ENCODE measurements at places on chromosomes 12 and 14.
A peak's percentile ranks its signal among the peaks of the same experiment; 100 is the strongest.

- DNase-seq: peak; percentile 69
These were observed 11.5 kb upstream of the KRT80 start for GRCh38 chr12:52203079-52203921.

DNA sequence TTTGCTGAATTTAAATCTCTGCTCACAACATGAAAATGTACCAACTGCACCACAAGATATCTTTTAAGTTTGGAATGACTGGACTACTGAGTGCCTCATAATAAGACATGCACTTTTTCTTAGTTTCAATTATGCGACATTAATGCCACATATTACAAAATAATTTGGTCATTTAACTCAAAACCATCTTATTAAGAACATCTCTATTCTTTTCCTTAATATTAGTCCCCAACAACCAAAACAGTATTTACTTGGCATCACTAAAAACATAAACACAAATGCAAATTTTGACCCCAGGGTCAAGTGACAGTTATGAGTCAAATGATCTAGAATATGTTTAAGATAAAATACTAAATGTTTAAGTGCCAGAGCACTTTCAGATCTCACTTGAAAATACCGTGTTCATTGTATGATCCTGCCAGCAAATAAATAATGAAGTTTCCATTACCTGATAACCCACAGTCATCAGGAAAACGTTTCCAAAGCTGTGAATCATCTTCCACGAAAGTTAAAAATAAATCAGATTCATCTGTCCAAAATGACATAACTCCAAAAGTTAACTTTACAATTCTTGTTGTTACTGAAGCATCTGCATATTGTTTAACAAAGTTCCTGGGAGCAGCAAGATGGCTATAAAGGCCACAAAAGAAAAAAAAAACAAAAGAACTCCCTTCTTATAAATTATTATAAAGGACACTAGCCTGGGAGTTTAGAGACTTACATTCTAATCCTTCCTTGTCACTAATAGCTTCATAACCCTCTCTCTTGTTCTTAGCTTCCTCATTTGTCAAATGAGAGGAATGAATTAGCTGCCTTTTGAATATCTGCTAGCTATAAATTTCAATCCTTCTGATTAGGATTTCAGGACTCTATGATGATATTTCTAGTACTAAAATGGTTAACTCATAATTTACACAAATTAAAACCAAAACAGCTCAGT, 30.5 kb upstream of the AP4S1 start:
- no peak for DNase-seq

DNA sequence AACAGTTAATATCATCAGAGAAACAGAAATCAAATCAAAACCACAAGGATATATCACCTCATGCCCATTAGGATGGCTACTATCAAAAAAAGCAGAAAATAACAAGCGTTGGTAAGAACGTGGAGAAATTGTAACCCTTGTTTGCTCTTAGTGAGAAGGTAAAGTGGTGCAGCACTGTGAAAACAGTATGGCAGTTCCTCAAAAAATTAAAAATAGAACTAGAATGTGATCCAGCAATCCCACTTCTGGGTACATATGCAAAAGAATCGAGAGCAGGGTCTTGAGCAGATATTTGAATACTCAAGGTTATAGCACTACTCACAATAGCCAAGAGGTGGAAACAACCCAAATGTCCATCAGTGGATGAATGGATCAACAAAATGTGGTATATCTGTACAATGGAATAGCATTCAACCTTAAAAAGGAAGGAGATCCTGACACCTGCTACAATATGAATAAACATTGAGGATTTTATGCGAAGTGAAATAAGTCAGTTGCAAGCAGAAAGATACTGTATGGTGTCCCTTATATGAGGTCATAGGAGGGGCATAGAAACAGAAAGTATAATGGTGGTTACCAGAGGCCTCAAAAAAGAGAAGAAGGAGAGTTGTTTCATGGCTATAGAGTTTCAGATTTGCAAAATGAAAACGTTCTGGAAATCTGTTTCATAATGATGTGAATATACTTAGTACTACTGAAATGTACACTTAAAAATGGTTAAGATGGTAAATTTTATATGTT, 131.0 kb upstream of the EEA1 start:
- no peak for DNase-seq

- no peak for DNase-seq
These were observed 593 bp downstream of the CFL2 start for GRCh38 chr14:34713681-34714319.

DNA sequence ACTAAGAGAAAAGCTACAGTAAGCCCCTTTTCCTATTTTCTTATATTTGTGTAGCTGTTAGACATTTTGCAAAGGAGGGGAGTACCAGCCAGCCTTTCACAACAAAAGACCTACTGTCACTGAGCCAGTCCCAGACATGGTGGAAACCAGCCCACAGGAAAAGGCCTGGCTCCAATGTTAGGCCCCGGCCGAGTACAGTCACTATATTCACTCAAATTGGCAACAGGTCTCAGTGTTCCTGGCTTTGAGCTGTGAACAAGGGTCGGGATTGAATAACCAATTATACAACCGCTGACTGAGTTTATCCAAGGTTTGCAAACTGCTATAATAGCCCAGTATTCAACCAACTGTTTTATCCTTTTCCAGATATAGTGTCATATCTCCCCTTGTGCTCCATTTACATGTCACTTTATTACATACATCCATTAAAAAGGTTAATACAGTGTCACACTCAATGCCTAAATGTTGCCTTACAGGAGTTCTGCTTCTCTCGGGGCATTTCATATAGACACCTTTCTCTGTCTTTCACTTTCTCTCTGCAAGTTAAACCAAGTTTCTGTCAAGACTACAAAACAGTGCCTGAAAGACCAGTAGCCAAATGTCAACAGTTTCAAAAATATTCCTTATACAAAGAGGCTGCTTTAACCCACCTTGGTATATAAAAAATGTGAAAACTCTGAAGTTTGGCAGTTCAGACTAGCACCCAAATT, 178.1 kb downstream of the SOX5 start:
- DNase-seq: no peak

DNA sequence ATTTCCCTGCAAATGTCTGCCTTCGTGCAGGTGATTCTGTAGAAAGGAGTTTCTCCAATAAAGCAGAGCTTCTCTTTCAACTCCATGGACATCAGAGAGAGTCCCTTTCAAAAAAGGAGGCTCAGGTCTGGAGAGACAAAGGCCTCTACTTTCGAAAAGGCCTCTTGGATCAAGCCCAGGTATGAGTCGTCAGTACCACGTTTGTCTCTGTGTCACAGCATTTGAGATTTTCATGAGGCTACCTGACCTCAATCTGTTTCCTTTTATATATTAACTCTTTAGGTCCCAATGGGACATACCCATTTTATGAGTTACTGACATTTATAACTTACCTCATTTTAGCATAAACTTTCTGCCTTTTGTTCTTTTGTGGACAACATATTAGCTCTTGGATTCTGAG, 290.8 kb downstream of the RPAP3 start:
- DNase-seq: no peak

- DNase-seq: no peak
These were observed 376.4 kb downstream of the DIO2 start for GRCh38 chr14:79834868-79835267.

- DNase-seq: no peak
These were observed 6.1 kb downstream of the NEK9 start for GRCh38 chr14:75120541-75121291.

DNA sequence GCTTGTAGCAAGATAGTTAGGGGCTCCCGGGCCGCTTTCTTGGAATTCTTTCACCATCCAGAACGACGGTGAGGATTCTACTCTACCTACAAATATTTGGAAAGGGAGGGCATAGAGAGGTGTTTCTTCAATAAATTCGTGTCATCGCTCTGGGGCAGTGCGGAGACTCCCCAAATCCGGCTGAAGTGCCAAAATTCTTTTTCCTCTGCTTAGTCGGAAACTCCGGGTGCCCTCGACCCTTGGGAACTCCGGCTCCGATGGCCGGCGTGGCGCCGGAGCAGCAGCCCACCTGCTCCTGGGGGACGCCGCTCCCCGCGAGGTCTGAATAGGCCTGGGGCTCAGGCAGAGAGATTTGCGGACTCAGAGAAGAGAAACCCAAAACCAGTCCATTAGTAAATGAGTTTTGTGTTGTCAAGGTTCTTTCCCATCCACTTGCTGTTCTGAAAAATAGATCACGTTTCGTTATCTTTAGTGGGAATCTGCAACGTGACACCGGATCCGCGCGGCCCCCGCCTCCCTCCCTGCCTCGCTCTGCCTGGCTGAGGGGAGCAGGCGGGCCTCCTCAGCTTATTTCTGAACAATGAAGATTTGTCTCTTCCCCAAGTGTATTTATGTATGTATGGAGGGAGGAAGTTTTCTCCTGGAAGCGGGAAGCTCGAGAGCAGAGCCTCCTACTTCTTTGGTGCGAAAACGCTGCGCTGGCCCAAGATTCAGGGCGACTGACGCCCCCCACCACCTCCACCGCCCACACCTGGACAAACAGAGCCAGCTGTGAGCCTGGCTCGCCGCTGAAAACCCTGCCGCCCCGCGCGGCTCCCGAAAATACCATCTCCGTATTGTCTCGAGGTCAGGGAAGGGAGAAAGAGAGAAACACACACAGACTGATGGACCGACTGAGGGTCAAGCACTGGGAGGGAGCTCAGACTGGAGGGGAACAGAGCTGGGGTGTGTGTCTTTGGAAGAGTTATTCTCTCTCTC, 3.7 kb upstream of the SIX1 start:
- no peak for DNase-seq

DNA sequence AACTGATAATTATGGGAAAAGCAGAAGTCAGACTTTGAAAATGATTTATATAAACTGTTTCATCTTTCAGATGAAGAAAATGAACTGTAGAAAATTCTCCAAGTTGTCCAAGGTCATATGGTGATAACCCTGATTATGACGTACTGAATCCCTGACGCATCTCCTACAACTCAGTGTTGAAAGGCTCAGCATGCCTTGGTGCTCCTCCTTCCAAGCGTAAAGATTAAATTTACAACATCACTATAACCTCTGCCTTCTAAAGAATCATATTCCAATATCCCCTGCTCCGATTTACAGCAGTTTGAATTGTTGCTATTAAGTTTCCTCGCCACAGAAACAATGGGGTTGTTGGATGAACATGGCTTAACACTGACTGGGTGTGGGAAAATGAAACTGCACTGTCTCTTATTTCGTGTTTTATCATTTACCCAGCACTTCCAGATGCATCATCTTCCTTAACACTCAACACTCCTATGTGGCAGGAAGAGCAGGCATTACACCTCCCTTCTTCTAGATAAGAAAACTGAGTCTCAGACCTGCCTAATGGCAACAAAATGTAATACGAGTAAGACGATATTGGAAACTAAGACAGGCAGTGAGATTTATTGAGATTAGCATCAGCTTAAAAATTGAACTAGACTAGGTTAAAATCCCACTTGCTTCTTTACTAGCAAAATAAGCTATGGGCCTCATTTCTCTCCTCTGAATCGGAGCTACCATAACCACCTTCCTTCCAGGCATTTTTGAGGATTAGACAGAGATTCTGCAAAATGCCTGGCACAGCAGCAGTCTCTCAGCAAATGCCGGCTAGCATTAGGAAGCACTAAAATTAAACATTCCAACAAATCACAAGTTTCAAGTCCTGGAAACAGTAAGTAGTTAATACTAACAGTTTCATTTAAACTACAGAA, 74.2 kb downstream of the PPM1H start:
- DNase-seq: no peak

GRCh38 chr12:41459906-41460214, 271.7 kb downstream of the PDZRN4 start:
- no peak for DNase-seq

DNA sequence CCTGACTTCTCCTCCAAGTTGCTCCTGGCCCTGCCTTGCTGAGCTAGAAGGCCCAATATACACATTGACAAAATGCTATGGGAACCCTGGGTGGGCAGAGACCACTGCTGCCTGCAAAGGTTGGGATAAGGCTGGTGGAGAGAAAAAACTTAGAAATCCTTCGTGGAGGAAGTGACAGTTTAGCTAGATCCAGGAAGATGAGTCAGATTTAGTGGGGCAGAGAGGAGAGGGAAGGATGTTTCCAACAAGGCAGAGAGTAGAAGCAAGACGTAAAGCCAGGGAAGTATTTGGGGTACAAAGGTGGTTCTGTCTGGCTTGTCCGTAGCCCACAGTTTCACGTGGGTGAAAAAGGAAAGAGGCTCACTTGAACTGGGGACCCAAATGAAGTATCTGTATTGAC, 69.0 kb upstream of the CLMN start:
- DNase-seq: no peak

DNA sequence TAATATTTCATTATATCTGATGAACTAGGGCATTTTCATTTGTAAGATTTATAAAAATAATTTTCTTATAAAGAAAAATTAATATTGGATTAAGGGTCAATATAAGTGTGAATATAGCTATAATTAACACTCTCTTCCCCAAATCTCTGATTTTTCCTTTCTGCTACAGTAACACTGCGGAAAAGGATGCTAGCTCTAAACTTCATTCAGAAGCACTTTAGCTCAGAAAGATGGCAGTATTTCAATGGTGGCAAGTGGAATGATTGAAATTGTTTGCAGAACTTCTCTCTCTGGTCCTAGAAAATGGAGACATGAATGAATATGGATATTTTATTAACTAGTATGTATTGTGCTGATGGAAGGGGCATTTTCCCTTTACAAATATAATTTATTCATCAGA, 8.4 kb downstream of the NPAS3 start:
- DNase-seq: no peak
